Stimulated activated CD8-positive, alpha-beta memory T cell treated with anti-CD3 and anti-CD28 coated beads, Interleukin-7, amount 100 ng/mL, for 1 hour (primary cell): ENCODE measurements at places on chromosomes 1 and 21.

GRCh38 chr1:162855461-162856150, 5.4 kb downstream of the CCDC190 start:
- DNase-seq = no peak

DNA sequence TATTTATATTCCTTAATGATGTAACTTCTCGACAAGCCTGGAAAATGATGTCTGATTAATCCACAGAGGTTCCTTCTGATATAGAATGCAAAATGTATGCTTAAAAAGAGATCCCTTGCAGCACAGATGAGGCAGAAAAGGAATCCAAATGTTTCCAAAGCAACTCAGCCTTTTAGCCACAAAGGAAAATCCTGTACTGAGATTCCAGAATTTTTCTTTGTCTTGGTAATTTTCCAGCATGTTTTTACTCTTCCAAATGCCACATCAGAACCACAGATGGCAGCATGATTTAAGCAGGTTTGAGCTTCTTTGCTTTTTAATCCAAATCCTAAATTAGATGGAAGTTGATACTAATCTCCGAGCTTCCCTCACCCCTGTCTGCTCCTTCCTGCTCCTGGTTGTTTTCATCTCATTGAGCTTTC, 176.4 kb upstream of the PALMD start:
- no peak for DNase-seq

DNA sequence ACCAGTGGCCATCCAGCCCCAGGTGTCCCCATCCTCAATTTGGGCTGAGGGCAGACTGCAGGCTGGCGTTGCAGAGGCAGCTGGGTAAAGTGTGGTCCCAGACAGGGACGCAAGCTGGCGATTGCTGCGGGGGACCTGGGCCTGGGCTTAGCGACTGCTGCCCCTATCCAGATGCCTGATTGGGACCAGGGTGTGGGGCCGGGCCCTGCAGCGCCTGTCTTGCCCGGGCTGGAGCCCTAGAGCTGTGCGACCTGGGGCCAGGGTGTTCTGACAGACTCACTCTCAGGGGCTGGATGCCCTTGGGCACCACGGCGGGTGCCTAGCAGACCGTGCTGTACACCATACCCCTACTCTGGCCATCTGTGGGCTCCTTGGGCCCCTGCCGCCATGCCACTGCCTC, 16.2 kb upstream of the FAAP20 start:
- no peak for DNase-seq

DNA sequence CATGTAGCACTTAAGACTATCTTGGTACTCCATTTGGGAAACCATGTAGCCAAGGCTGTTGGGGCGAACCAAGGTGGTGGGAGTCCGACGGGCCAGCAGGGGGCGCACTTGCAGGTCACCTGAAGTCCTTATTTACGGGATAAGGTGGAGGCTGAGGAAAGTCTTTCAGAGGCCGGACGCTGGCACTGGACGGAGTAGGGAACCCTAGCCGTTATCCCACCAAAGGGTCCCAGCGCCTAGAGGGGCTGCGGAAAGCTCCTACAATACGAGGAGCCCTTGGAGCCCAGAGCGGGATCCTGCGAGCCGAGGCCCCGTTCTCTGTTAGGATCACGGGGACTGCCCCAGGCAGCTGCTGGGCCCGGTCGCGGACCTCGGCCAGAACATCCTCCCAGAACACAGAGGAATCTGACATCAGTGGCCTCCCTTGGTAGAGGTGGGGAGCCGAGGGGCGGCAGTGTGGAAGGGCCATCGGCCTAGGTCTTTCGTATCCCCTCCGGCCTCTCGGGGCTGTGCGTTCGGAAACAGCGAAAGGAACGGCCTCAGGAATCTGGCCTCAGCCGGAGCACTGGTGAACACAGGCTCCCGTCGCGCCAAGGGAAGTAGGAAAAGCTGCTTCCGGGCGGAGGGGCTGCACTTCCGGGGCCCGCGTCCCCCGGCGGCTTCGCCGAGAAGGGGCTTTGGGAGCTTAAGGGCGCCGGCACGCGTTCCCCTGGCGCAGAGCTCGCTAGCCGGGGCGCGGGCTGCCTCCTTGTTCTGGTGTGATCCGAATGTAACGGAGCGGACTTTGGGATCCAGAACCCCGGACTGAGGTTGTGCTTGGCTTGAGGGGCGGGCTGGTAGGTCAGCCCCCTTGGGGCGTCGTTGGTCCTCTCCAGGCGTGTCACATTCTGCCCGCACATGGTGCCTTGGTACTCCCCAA, 29.9 kb upstream of the RPTN start:
- peak; percentile 46 for DNase-seq

DNA sequence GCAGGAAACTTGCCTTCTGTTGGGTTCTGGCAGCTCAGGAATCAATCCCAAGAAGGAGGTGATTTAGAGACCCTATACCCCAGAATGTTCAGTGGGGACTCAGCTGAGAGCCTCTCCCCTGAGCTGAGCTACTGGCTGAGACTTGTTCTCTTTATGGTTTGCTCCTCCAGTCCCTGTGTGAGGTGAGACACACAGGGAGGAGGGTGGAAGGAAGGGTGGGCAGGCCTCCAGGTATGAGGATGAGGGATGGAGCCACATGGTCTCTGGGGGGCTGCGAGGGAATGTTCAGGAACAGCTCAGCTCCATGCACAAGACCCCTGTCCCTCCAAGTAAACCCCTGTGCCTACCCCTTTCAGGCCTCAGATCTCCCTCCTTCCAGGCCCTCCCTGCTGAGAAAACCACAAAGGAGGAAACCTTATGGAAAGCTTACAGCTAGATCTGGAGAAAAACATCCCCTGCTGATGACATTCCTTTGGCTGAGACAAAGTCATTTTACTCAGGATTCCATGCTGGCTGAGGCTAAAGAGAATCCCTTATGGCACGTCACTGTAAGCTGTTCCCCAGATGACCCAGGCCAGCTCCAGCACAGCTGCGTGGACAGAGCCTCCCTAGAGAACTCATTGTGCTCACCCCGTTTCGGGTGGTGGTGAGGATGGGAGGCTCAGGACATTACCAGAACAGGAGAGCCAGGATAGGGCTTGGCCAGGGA, 91.5 kb upstream of the IPO9 start:
- DNase-seq = no peak

GRCh38 chr1:226107471-226108460, 45.2 kb downstream of the H3-3A start:
- DNase-seq = no peak

DNA sequence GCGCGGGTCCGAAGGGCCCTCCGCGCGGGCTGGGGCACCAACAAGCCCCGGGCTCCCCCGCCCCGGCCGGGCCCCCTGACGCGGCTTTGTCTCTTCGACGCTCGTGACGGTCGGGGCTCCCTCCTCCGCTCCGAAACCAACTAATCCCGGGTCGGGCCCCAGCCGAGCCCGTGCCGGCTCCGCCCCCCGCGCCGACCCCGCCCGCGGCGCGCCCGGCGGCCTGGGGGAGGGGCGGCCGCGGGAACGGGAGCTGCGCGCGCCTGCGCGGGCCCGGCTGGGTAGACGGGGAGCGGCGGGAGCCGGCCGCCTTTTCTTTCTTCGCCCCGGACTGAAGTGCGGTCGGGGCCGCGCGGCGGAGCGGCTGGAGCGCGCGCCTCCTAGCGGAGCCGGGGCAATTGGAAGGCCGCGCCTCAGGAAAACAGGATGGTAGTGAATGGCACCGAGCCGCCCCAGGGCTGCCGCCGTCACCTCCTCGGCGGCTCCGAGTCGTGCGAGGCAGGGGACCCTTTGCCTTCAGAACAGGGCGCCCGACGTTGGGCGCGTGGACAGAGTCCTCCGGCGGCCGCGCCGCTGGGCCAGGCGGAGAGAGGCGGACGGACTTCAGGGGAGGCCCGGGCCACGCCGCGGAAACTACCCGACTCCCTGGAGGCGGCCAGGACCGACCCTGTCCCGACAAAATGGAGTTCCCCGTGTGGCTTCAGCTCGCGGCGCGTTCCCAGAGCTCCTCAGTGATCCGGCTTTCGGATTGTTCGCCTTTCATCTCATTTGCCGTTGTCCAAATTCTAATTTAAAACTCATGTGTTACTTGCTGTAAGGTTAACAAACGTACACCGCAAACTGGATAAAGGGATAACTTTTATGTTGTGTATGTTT, at the start of gene TP53BP2:
TP53BP2 (minus strand) TSS at position 138 of the 873 bp plus-strand sequence. CDS start 267 bp downstream, outside the sequence.
- DNase-seq = peak; percentile 69

GRCh38 chr1:234750922-234751627, 141.1 kb upstream of the IRF2BP2 start:
- no peak for DNase-seq

- no peak for DNase-seq
Observed at GRCh38 chr1:32082022-32082421, 9.3 kb downstream of the TMEM39B start.

GRCh38 chr1:215899901-215900300, 332.8 kb downstream of the KCTD3 start:
- DNase-seq = no peak

- DNase-seq = no peak
Observed at GRCh38 chr1:87418048-87418447, 89.4 kb downstream of the LMO4 start.

DNA sequence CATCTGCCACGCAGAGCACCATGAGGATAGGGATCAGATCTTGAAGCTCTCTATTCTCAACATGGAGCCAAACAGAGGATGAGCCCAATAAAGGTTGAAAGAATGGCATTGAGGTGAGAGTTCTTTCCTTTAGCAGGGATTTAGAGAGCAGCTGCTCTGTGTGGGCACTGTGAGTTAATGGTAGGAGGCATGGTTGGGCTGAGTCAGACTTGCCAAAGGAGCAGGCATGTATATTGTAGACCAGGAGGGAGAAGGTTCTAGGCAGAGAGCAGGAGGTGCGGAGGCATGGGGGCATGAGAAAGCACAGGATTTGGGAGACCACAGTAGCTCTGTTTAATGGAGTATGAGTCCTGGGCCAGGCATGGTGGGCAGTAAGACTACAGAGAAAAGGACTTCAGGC, 32.0 kb downstream of the TMEM53 start:
- no peak for DNase-seq

GRCh38 chr1:44590475-44590874, 83.8 kb downstream of the TMEM53 start:
- DNase-seq = no peak

GRCh38 chr1:1799716-1800115, 21.4 kb upstream of the NADK start:
- no peak for DNase-seq

DNA sequence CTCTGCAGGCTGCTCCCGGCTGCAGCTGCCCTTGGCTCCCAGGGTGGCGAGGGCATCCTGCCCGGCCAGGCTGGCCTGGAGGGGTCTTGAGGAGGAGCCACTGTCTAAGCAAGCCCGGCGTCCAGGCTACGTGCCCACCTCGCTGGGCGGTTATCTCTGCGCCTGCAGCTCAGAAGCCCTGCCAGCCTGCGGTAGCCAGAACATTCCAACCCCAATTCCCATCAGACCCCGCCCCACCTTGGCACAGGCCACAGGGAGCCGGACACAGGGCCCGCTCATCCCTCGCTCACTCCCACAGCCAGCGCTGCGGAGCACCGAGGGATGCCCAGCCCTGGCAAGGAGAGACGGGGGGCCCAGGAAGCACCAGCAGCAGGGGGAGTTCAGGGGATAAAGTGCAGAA, 53.9 kb downstream of the MEGF6 start:
- no peak for DNase-seq

- no peak for DNase-seq
Observed at GRCh38 chr21:15653710-15654109, 76.1 kb upstream of the USP25 start.

DNA sequence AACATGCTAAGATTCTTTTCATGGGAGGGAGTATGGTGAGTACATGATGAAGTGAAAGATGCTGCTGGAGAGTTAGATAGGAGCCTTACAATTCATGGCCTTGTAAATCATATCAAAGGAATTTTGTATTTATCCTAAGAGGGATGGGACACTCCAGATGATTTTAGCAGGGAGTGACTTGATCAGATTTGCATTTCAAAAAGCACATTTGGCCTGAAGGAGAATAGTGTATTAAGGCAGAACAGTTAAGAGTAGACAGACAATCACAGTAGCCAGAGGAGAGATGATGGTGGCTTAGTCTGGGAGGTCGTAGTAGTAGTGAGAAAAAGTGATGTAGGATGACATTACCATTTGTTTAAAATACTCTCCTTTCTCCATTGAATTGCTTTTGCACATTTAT, 48.8 kb downstream of the SYCP1 start:
- DNase-seq = no peak

DNA sequence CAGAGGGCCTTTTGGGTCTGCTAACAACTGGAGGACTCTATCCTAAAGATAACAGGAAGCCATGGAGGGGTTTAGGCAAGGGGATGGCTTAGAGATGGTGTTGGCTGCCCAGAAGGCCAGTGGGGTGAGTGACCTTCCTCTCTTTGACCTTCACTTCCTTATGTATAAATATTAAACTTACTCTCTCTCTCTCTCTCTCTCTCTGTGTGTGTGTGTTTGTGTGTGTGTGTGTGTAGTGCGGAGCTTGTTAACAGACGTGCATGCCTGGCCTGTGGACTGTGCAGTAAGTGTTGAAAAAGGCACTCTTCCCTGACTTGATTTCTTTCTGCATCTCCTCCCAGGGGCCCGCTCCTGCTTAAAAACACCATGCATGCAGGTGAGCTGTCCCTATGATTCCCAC, 10.0 kb downstream of the MROH7 start:
- no peak for DNase-seq

GRCh38 chr21:29209696-29210095, 79.3 kb downstream of the MAP3K7CL start:
- no peak for DNase-seq

GRCh38 chr1:216562383-216562782, 139.1 kb upstream of the USH2A start:
- DNase-seq = no peak

GRCh38 chr1:212459656-212460055, 26.9 kb downstream of the NENF start:
- DNase-seq = no peak

DNA sequence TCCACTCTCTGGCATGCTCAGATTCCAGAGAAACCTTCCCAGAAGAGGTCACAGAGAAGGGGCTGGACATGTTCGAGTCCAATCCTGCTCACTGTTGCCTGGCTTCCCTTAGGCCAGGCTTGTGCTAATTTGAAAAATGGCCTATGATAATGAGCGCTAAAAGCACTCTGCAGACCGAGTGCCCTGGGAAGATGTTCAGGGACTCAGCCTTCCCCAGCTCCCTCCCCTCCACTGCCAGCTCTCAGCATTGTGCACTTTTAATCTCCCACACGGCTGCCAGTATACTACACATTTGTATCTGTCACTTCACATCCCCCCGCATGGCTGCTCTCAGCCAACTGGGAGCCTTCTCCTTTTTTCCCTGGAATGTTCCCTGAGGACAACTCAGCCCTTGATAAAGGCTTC, 24.1 kb downstream of the FAM163A start:
- DNase-seq = no peak

- no peak for DNase-seq
Observed at GRCh38 chr1:25590096-25590824, 26.3 kb upstream of the MAN1C1 start.

- DNase-seq = no peak
Observed at GRCh38 chr1:193589597-193590040, 403.2 kb upstream of the B3GALT2 start.

GRCh38 chr1:209597499-209597898, 14.0 kb downstream of the CAMK1G start:
- DNase-seq = no peak

GRCh38 chr1:59308839-59309238, 11.9 kb downstream of the FGGY start:
- no peak for DNase-seq

GRCh38 chr1:207305489-207305873, 16.0 kb upstream of the CD55 start:
- DNase-seq = no peak

- DNase-seq = no peak
Observed at GRCh38 chr1:20551161-20551560, 1.2 kb upstream of the FAM43B start.
